ENCODE measurements at places on chromosomes 16 and 17.
A peak's percentile ranks its signal among the peaks of the same experiment; 100 is the strongest.

GRCh38 chr16:9805109-9805508 is 377.1 kb downstream of the GRIN2A start:
- DNase-seq = no peak

DNA sequence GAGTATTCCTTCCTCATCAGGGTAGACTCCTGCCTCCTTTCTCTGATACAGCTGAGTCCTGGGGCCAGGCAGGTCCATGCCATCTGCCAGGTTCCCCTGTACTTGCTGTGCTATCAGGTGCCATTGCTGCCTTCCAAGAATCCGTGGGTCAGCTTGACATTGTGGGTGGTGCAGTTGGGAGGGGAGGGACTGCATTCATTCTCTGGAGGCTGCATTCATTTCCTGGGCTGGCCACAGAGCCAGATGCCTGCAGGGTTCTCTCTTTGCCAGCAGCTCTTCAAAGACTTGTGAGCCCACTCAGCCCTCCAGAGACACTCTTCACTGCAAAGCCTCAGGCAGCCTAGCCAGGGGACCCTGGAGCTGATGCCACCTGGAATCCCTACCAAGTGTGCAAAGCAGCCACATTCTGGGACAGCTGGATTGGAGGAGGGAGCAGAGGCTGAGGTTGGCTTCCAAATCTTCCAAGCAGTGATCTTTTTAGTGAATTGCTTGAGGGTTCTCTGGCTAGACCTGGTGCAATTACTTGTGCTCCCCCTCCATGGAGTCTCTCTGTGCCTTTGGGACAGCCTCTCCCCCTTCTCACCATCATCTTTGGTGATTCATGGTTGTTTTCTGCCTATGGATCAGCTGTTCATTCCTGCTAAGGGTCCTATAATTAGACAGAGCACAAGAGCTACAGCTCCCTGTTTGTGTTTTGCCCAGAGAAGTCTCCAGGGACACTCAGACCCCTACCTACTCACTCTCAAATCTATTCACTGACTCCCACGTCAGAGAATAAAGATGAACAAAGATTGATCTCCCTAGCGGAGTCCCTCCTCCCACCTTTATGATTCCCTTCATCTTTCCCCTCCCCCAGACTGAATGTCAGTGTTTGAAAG is 20.9 kb downstream of the ANKFN1 start:
- peak; percentile 63 for DNase-seq

- no peak for DNase-seq
Observed at GRCh38 chr17:13967416-13967815, 101.9 kb upstream of the COX10 start.

GRCh38 chr17:73069841-73070240 is 22.6 kb downstream of the SLC39A11 start:
- no peak for DNase-seq

- DNase-seq = peak; percentile 42
Observed at GRCh38 chr17:82913304-82914043, 73.7 kb upstream of the ZNF750 start.

DNA sequence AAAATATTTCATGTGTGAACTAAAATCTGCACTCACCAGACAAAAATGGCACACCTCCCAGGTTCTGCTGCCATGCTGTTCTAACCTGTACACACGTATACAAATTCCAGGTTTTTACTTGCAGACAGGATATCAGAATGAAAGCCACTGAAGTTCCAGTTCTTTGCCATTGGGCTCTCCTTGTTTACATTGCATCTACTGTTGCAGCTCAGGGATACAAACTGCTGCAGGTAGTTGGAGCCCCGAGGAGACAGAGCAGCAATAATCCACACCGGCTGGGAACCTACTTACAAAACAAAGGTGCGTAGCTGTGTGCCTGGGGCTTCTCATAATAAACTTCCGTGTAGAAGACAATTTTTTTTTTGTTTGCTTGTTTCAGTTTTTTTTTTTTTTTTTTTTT is 59.6 kb downstream of the HAPSTR1 start:
- no peak for DNase-seq

- DNase-seq = no peak
Observed at GRCh38 chr17:60901806-60902205, 224.2 kb downstream of the BCAS3 start.

All from ELF-1 (cell line).